ENCODE measurements at places on chromosomes 6 and 20. TPM values are rescaled to one million over a fixed set of nuclear protein-coding genes. Genes with fewer than 3 reads are reported as not detected.

Gene ZNF76
- polyA plus RNA-seq = 23.3 TPM

Gene IL17F
- not detected for polyA plus RNA-seq

Gene PAQR8
- polyA plus RNA-seq = 1.1 TPM

Gene SPAG4
- polyA plus RNA-seq = 3.2 TPM

Gene FOXA2
- 2.0 TPM for polyA plus RNA-seq

Gene MUC22
- not detected for polyA plus RNA-seq

Gene CASS4
- 0.26 TPM for polyA plus RNA-seq

Gene KHDC3L
- polyA plus RNA-seq = not detected

Gene FBXO9
- 38.7 TPM for polyA plus RNA-seq

Gene FAM217A
- 0.11 TPM for polyA plus RNA-seq

Gene COX4I2
- 36.0 TPM for polyA plus RNA-seq

Measured in adipose tissue (tissue), 3 donors.